DMS 273 treated with DMSO at 0.1 percent for 48 hours (cell line): ENCODE measurements at places on chromosomes 1 and 21.

DNA sequence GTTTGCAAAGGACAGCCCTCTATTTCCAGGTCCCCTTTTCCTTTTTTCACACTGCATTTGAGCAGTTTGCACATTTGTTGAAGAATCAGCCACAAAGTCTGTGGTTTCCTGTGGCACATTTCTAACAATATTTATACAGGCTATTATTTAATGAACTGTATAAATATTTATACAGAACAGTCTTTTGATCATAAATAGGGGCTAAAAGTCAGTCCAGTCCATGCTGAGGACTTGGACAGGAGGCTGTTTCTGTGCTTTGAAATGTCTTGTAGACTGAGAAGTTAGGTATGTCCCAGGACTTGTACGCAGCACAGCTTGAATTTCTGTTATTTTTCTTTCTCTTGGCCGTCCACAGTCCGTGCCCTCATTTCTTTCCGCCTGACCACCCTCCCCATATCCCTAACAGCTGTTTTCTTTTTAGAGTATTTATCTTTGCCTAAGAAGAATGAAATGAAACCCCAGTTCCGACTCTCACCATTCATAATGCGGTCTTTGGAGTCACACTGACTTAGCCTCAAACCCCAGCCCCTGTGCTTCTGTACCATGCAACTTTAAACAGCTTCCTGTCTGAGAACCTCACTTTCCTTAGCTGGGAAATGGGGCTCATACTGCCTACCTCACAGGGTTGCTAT is 19.7 kb downstream of the FGGY start:
- DNase-seq, result no peak

GRCh38 chr1:147260956-147261355 is 18.5 kb downstream of the CHD1L start:
- DNase-seq, result no peak

DNA sequence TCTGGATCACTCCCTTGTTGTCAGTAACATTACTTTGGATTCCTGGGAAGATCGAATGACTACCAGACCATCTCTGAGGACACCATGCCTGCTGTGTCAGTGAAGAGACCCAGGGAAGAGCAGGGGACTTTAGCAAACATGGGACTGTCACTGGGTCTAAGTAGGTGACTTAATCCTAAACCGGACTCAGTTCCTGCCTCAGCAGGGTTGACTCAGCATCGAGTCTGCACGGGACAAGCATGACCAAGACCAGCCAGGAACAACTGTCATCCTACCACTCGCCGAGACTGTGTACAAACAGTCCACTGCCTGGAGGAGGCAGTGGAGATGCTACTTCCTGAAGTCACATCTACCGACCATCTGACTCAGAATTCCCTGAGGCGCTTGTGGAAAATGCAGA is 53.2 kb upstream of the RAB4A start:
- DNase-seq, result no peak

DNA sequence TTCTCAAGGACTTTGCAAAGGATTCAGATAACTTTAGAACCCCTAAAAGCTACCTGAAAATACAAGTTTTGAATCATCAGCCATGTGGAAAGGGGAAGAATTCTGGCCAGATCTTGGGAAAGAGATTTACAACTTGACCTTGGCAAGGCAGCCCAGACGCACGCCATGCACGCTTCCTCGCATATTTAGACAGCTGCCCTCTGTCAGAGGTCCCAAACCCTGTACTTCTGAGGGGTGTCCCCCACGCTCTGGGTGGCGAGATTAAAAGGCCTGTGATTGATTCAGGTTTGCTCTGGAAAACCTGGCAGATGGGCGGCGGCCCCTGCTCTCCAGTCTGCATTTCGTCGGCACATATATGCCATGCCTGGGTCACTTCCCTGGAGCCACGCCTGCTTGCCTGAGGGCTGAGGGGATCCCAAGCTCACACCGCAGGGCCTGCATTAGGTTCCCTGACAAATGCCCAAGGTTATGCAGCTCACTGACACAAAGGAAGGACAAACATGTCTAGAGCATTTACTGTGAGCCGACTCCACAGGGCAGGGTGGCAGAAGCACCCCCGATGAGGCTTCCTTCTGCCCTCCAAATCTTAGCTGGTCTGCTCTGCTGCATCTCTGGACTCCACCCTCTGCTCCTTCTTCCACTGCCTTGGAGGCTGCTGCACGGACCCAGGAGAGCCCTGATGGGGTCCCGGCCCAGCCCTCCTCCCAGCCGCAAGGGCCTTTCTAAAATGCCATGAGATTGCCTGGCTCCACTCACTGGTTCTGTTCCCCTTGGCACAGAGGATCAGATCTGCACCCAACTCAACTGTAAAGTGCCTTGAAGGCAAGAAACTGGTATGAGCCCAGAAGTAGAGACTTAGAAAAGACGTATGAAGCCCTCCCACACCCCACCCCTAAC is 103.9 kb downstream of the BCAR3 start:
- no peak for DNase-seq

GRCh38 chr1:145690587-145691558 is 16.3 kb downstream of the PDZK1 start:
- peak; percentile 82 for DNase-seq

GRCh38 chr1:208084220-208084619 is 160.0 kb downstream of the PLXNA2 start:
- no peak for DNase-seq

GRCh38 chr1:198943484-198944187 is 304.8 kb downstream of the PTPRC start:
- no peak for DNase-seq
